ENCODE measurements at places on chromosomes 3 and 15.

GRCh38 chr3:120364821-120365220 lies 15.7 kb upstream of the LRRC58 start:
- H3K27me3 ChIP-seq, result no peaks in the 10 kb centered on the region
- no peak overlapping the region for H3K27ac ChIP-seq
- no peaks in the 10 kb centered on the region for H3K4me1 ChIP-seq
- no peak overlapping the region for H3K4me3 ChIP-seq

GRCh38 chr15:96360581-96361308 lies 30.2 kb downstream of the NR2F2 start:
- 0 out of 2 replicates have a peak, but pooled peaks cover 4% of the 10 kb centered on the region for H3K4me1 ChIP-seq
- no peaks in the 10 kb centered on the region for H3K36me3 ChIP-seq
- no peak for DNase-seq
- no peak overlapping the region for H3K4me3 ChIP-seq
- H3K27me3 ChIP-seq, result peaks cover 41% of the 10 kb centered on the region

DNA sequence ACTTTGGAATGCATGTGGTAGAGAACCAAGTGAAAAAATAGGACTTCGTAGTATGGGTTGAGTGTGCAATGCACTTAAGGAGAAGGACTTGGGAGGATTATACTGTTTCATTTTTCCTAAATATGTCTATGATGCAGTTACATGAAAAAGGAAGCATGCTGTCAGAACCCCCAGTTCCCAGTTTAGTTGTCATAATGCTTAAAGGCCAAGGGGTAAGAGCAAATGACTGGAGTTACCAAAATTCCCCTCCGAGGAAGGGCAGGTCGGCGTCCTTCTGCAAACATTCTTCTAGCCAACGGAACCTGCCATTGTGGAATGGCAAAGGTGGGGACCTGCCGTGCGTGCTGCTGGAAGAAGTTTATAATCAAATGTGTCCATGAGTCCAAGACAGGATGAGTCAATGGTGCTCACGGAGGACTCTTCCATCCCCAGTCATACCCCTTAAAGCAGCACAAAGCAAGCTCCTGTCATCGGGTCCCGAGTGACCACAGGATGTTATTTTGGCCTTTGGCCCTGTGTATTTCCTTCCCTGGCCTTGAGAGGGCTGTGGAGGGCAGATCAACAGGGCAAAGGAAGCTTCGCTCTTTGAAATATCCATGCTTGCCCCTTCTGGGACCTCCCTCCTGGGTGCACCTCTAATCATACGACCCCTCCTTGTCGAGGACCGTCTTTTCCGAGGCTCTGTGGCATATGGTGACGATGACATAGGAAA lies 93.2 kb downstream of the SLCO3A1 start:
- DNase-seq, result no peak
- peaks cover 36% of the 10 kb centered on the region for H3K4me1 ChIP-seq
- no peaks in the 10 kb centered on the region for H3K36me3 ChIP-seq
- H3K27me3 ChIP-seq, result no peaks in the 10 kb centered on the region
- H3K4me3 ChIP-seq, result no peak overlapping the region

- H3K27me3 ChIP-seq, result no peaks in the 10 kb centered on the region
- DNase-seq, result no peak
- no peaks in the 10 kb centered on the region for H3K4me1 ChIP-seq
- no peak overlapping the region for H3K4me3 ChIP-seq
Measured at GRCh38 chr3:58164906-58165821, 45.6 kb downstream of the DNASE1L3 start.

DNA sequence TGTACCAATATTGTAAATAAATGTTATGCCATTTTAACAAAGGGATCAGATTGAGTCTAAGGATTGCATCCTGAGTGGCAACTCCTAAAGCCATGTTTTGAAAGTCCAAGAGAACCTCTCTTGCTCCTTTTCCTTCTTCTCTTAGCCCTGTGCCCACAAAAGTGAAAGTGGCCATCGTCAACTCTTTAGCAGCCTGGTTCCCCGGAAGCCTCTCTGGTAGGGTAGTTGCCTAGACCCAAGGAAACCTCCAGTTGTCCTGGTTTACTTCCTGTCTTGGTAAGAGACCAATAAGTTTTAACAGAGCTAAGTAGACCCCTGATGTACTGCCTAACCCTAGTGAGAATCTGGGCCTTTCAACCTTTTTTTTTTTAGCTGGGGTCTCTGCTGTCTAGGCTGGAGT lies 10.2 kb upstream of the ITPKA start:
- DNase-seq, result no peak
- H3K27ac ChIP-seq, result peak overlapping the region; percentile 33
- H3K36me3 ChIP-seq, result no peaks in the 10 kb centered on the region
- H3K27me3 ChIP-seq, result no peaks in the 10 kb centered on the region
- no peak overlapping the region for H3K4me3 ChIP-seq

DNA sequence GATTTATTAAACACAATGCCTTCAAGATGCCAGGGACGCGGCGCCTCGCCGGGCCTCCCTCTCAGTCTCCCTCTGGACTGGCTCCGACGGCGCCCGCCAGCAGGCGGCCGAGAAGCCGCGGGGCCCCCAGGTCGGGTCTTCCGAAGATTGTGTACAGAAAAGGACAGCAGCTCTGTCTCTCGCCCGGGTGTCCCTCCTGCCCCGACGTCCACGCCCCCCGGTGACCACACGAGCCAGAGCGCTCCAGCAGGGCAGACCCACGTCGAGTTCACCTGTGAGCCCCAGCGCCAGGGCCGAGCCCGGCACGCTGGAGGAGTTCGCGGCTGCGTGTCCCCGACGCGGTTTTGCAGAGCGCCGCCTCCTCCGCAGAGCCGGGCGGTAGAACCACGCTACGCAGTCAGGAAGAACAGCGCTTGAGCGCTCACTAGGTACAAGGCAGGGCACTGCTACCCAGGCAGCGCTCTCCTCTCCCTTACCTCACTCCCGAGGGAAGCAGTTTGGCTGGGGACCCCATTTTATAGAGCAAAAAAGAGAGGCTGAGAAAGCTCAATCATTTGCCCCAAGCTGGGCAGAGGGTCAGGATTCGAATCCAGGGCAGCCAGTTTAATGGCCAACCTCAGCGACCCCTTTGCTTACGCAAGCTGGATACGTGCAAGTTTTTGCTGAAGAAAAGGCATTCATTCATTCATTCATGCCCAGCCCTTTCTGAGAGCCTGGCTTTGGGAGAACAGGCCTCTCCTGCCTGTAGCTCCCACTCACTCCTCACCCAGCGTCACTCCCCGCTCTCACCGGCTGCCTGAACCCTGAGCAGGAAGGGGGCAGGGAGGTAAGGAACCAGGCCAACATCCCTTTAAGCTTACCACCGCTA lies 3.0 kb upstream of the TLE3 start:
- H3K4me3 ChIP-seq, result peak overlapping the region; percentile 57
- peak; percentile 86 for DNase-seq
- H3K4me1 ChIP-seq, result peaks cover 35% of the 10 kb centered on the region
- no peaks in the 10 kb centered on the region for H3K27me3 ChIP-seq
- H3K27ac ChIP-seq, result peak overlapping the region; percentile 90

Measured in MM.1S (cell line).